WTC11 (cell line): ENCODE measurements at places on chromosomes 5 and 9. TPM values are rescaled to one million over a fixed set of nuclear protein-coding genes. Genes with fewer than 3 reads are reported as not detected.

DNA sequence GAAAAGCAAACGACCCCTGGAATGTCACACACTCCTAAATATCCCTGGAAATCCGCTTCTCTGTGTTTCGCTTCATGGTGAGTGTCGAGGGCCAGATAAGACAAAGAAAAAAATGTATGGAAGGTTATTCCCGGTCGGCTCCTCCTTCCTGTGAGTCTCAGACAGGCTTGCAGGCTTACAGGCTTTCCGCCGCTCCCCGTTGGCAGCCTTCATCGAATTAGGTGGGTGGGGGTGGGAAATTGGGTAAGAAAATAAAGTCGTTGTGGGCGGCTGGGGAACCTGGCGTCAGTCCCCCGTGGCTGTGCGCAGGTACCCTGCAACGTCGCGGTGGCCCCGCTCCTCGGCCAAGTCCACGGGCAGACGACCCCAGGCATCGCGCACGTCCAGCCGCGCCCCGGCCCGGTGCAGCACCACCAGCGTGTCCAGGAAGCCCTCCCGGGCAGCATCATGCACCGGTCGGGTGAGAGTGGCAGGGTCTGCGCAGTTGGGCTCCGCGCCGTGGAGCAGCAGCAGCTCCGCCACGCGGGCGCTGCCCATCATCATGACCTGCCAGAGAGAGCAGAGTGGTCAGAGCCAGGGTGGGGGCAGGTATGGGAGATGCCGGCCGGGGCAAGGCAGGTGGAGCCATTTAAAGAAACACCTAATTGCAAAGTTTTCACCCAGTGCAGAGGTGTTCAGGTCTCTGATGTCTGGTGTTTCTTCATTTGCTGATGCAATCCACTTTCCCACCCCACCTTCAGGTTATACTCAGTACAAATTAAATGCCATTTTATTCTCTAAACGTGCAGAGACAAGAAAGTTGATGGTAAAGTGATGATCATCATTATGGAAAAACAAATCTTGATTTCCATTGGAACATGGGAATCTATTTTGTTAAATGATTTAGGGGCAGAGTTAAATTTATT lies 3.2 kb downstream of the CDKN2B start:
- peak; percentile 35 for DNase-seq

DNA sequence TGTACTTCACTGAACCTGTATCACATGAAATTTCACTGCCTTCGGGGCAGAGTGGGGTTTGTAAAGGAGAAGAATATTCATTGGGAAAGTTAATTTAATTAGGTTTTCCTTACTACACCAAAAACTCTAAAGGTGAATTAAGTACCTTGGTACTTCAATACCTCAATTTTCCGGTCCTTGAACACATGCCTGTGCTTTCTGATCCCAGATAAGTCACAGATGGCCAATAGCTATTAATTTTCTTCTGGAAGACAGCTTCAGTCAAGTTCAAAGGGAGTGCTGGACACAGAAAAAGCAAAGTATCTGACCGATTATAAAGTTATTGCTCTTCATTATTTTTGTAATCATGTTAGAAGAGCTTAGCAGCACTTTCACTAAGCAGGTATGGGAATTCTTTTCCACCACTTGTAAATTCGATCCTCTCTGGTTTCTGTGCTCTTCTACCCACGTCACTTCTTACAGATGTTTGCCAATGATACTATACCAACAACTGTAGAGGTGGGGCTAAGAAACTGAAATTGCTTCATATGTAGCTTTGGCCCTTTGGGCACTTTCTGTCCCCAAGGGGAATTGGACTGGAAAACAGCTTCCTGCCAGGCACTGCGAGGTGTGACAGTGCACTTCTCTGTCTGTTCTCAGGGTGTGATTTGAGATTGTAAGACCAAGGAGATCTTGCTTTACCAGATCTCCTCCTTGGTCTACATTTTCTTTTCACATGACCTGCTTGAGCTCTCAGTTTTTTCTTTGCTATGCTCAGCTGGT lies 164.0 kb downstream of the CCDC192 start:
- no peak for DNase-seq

DNA sequence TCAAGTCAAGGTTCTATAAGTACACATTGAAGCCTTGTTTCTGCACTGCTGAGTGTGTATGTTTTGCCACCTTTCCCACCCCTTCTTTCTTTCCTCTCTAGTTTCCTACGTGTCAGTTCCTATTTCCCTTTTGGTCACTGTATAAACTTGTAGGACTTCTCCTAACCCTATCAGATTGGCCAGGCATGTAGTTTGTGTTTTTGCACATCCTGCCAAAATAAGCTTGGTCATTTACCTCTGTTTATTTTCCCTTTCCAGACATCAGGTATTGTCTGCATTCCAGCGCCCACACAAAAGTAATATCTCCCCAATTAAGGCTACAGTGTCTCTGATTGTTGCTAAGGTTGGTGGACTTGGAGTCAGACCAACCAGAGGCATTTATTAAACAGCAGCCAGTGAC lies 252.9 kb upstream of the MPDZ start:
- DNase-seq, result no peak

DNA sequence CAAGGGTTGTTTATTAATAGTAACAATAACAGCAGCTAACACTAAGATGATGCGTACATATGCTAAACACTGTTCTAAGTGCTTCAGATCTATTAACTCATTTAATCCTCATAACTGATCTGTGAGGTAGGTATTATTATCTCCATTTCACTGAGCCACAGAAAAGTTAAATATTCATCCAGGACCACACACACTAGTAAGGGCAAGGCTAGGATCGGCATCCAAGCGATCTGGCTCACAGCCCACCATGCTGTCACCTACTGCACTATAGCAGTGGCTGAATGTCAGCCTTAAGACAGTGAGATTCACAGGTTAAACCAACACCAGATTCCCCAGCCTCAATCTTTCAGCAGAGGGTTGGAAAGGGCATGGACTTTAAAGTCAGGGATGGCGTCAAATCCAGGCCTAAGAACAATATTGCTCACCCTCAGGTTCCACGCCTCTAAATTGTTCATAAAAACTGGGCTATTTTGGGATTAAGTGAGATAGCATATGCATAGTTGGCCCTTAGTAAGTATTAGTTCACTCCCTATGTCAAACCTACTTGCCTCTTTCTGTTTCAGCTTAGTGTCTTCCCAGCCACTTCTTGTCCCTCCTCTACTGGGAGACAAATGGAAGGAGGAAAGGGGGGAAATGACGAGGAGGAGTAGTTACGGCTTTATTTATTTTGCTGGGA lies 150.8 kb downstream of the MAPKAP1 start:
- DNase-seq, result no peak

- DNase-seq, result no peak
These were observed 75.7 kb downstream of the GCNT4 start for GRCh38 chr5:74976651-74977050.

- DNase-seq, result no peak
These were observed 3.2 kb upstream of the ARL15 start for GRCh38 chr5:54313311-54314270.

DNA sequence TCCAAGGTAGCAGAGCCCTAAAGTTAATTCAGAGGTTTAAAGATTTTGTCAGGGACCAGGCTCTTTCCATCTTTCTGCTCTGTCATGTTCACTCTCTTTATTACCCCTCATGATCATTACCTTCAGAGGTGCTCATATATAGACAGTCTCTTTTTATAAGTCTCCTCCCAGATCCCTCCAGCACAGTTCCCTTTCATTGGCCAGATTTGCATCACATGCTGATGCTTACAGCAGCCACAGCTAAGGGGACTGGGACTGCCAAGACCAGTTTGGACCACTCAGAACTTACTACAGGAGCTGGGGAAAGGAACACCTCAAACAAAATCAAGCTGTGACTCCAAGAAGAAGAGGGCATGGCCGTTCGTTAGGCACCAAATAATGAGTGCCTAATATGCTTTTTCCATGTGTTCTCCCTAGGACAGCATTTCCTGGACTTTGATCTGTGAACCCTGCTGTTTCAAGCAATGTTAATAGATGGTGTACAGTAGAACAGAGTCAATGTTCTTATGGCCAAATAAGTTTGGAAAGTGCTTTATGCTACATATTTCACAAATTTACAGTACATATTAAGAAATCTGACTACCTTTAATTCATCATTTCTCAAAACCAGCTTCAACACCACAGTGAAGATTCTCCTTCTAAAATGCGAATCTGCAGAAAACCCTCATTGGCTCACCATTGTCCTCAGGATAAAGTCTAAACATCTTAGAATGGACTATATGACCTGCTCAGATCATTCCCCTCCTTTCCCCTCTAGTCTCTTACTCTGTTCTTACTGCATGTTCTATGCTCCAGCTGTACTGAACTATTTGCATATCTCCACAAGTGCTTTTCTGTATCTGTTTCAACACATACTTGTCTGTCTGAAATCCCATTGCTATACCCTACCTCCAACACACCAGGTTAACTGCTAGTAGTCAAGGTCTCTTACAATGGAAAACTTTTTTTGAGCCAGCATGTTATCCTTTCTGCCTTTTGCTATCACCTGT lies 3.4 kb downstream of the C5orf58 start:
- DNase-seq, result no peak

- no peak for DNase-seq
These were observed 568.0 kb upstream of the KLF4 start for GRCh38 chr9:108057421-108058134.

DNA sequence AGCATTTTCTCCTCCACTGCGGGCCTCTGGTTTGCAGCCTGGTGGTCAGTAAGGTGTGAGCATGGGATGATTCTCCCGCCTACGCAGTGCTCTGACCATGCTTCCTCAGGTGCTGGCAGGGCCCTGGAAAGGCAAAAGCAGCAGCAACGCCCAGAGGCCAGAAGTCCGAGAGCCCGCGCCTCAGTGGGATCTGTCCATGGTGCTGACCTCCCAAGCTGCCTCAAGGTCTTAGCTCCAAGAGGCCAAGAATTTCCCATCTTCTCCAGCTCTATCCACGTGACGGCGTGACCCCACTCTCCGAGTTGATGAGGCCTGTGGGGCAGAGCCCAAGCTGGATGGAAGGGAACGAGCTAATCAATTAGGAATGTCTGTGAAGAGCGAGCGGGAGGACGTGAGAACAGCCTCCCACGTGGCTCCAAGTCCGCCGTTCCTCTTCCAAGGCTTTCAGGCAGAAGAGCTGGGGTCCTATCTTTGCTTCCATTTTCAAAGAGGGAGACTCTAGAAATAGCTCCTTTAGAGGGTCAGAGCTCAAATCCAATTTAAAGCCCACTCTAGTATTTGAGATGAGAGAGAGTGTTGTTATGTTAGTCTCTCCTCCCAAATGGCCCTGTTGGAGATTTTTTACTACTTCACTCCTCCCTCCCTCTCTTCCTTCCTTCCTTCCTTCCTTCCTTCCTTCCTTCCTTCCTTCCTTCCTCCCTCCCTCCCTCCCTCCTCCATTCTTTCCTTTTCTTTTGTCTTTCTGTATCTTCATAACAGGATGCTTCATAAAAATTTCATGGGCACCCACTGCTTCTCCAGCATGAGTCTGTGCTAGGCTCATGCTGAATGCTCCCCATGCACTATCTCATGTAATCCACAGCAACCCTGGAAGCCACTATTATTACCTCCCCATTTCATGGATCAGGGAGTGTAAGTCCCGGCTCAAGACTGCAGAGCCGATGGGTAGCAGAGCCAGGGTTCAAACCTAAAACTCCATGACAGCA lies 69.3 kb downstream of the OLFM1 start:
- peak; percentile 84 for DNase-seq

- no peak for DNase-seq
These were observed 17.3 kb downstream of the LNPEP start for GRCh38 chr5:96952974-96953730.

DNA sequence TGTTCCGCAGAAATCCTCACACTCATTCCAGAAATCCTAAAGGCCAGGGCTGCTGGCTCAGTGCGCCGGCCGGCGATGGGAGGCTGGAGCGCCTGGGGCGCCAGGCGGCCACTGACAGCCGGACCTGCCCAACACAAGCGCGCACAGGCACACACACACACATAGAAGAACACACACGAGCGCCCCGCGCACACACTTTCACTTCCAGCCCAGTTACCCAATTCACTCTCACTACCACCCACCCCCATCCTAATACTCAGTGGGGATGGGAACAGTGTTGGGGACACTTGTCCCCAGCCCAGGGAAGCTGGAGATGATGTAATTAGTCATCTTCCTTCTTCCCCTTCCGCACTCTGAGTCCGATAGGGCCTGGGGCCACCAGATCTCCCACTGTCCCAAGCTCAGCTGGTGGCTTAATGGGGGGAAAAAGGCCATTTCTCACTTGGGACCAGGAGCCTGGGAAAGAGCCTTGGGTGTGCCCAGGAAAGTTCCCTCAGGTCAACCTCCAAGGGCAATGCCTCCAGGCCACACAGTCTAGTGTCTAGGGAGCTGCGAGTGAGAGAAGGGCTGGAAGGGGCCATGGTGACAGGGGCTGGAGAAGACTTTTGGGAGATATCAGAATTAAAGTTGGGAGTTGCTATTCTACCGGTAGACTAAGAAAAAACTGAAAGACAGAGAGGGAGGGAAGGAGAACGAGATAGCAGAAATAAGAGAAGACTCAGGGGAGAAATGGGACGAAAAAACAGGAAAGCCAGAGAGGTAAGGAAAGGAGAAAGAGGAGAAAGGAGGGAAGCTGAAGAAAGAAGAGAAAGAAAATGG lies 1.7 kb downstream of the EBF1 start:
- peak; percentile 35 for DNase-seq

DNA sequence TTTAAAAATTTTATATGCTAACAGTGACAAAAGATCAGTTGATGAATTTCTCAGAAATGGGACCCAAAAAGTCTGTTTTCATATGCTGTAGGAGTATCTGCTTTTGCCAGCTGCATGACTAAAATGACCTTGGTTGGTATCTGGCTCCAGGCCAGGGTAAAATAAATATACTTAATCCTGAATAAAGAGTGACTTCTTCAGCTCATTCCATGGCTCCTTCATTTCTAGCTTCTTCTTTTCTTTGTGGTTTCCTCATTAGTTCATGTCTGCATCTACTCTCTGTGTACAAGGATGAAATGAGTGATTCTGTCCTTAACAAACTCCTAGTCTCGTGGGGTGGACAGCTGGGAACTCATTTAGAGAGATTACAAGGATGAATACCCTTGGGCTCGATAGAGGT lies 36.0 kb downstream of the RCL1 start:
- no peak for DNase-seq

DNA sequence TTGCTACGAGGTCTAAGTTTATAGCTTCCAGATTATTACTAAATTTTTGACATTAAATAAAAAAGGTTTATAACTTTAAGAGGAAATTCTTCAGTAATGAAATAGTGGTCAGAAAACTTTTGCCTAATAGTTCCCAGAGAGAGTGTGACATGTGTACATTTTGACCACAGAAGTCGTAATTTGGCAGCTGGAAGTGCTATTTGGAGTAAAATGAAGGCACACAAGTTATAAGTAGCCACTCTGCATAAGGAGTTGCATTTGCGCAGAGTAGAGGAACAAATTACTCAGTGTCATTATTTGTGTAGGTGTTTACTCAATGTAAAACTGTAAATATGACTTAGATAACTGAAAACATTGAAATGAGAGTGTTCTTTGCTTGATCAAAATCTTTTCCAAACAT lies 408.4 kb downstream of the CCDC171 start:
- no peak for DNase-seq

BRINP1 gene
- 16.4 to 19.5 TPM (median 18.4 TPM) in 3 replicates for total RNA-seq

QRFP gene
- not detected in 3 replicates for total RNA-seq

HTR1A gene
- total RNA-seq, result 0.46 to 0.66 TPM (median 0.52 TPM) in 3 replicates

ZFP2 gene
- 1.0 to 2.0 TPM (median 1.7 TPM) in 3 replicates for total RNA-seq

ZNF346 gene
- 18.4 to 25.4 TPM (median 19.4 TPM) in 3 replicates for total RNA-seq

WWC1 gene
- 29.1 to 48.4 TPM (median 31.6 TPM) in 3 replicates for total RNA-seq
